ENCODE measurements at places on chromosomes 16 and 17.

GRCh38 chr17:75697651-75698291, 23.5 kb upstream of the ITGB4 start:
- no peak for DNase-seq

GRCh38 chr17:62761884-62762283, 46.2 kb downstream of the MARCHF10 start:
- no peak for DNase-seq

DNA sequence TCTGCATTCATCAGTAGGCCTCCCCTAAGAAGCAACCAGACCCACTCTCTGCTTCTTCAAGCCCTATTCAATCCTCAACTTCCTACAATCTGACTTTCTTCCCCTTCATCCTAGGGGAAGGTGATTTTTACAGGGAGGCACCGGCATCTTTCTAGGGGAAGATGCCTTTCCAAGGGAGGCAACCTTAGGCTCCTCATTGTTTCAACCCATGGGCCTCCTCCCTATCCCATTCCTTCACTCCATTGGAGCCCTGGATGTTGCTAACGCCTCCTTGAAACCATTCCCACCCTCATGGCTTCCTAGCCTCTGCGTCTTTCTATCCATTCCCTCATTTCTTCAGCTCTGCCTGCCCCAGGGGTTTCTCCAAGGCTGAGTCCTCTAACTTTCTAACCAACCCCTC, 2.7 kb upstream of the CUEDC1 start:
- no peak for DNase-seq

GRCh38 chr16:71666928-71667707, 41.1 kb downstream of the MARVELD3 start:
- no peak for DNase-seq

- no peak for DNase-seq
Measured at GRCh38 chr17:30720013-30720471, 104.5 kb downstream of the CRLF3 start.

DNA sequence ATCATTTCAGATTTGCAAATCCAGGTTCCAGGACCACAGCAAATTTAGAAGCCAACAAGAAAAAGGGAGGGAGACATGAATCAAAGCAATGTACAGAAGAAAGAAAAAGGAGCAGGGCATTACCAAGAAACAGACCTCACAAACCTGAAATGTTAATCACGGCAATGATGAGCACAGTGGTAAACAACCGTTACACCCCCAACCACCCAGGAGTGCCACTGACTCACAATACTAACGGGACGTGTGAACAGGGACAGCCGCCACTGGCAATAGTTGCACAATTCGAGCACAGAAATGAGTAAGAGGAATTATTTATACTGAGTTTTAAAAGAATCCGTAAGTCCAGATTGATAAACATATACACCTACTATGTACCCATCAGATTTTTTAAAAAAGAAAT, 13.8 kb downstream of the USP22 start:
- DNase-seq: peak; percentile 60

DNA sequence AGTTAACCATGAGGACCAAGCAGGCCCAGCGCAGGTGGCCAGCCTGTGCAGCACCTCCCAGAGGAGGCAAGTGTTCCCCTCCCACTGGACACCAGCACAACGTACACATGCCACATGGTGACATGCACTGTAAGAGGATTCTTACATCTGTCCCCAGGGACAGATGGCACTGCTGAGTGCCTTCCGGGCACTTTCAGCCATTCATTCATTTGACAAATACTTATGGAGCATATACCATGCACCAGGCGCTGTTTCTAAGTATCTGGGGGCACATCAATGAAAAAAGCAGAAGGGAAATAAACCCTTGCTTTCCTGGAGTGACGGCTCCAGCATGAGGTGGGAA, 79.6 kb downstream of the GAS7 start:
- no peak for DNase-seq

- no peak for DNase-seq
Measured at GRCh38 chr17:72021417-72022041, 99.3 kb upstream of the SOX9 start.

DNA sequence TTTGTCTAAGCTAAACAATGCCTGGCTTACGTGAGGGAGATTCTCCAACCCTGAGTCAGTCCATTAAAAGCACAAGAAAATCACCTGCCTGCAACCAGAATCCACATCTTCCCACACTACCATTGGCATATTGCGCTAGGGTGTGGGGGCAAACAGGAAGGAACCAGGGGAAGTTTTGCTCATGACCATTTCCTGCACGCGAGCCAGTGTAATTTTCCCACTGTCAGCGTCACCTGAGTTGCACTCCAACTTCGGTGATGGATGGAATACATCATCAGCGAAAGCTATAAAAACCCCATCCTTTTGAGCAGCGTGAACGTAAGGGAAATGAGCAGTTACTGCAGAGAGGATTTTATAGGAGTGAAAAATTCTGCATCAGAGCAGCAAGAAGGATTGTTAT, 167.9 kb upstream of the NOL11 start:
- no peak for DNase-seq

DNA sequence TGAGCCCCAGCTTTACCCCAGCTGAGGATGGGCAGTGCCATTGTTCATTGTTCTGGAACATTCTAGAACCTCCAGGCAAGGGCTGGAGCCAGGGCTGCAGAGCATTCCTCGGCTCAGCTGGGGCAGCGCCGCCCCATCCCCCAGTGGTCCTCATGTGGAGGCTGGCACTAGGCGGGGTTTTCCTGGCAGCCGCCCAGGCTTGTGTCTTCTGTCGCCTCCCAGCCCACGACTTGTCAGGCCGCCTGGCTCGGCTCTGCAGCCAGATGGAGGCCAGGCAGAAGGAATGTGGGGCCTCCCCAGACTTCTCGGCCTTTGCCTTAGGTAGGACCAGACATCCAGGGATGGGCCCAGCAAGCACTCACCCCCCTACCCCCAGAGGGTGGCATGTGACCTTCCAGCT, at the start of gene TMEM95:
Gene TMEM95, plus strand, starts transcription at position 104 of the 400 bp plus-strand sequence. Its CDS starts 49 bp downstream, at position 153.
- DNase-seq: no peak

GRCh38 chr17:7843536-7844291, 9.7 kb downstream of the KDM6B start:
- no peak for DNase-seq

GRCh38 chr16:19690196-19690595, 27.8 kb downstream of the KNOP1 start:
- DNase-seq: no peak

DNA sequence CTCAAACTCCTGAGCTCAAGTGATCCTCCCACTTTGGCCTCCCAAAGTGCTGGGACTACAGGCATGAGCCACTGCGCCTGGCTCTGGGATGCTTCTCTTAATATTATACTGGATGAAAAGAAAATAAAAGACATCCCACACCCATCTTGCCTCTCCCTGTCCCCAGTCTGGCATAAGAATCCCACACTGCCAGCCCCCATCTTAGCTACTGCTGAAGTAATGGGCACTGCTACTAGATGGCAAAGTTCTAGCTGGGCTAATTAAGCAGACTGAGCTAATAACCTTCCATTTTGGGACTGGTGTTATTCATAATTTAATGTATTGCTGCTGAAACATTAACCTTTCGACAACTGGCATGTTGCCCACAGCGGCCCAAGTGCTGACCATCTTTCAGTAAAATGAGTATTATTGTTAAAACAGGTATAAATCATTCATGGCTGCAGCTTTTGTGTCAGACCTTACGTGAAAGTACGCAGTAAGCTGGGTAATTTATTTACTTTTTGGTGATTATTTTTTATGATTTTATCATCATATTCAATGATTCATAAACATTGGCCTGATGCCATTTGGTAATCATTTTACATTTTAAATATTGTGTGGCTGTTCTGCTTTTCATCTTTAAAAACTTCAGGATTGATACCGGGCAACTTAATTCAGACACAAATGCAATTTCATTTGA, 47.4 kb upstream of the ZFHX3 start:
- no peak for DNase-seq

Data from GM04503 (cell line).